Activated T-cell treated with anti-CD3 and anti-CD28 coated beads, Interleukin-2, amount 50 U/mL, for 48 hours (primary cell): ENCODE measurements at places on chromosomes 4 and X.

GRCh38 chr4:142307857-142308256 is 538.2 kb downstream of the INPP4B start:
- DNase-seq = no peak

DNA sequence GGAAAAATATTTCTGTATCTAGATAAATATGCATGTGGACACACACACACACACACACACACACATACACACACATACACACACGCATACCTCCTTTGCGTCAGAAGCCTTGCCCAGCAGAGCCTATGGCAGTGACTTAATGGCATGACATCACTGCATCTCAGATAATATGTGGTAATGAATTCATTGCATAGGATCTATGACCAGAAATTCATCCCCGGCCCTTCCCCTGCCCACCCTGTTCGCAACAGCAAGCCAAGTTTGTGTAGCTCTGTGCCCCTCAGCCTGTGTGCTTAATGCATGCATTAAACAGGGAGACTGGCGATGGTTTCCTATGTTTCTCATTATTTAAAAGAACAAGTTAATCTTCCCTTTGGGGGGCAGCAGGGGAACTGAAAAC is 120.7 kb downstream of the NKX6-1 start:
- no peak for DNase-seq

- no peak for DNase-seq
Observed at GRCh38 chrX:68090266-68090665, 343.0 kb downstream of the OPHN1 start.

DNA sequence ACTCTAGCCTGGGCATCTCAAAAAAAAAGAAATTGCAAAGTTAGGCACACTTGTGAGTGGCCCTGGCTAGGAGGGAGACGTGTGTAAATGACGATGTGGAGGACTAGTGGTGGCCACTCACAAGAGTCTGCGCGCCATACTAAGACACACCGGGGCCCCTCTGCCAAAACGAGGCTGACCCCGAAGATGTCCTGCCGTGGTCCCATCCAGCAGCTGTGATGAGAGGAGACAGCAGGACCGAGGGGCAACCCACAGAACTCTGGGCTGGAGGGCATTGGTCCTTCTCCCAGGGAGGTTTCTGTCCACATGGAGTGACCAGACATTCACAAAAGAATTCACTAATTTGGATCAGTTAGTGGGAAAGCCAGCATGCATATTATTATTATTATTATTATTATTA is 47.4 kb downstream of the NOP14 start:
- no peak for DNase-seq
